ENCODE measurements at places on chromosomes 5 and 9.

- no peak for DNase-seq
Measured at GRCh38 chr5:32038523-32038922, 135.6 kb downstream of the GOLPH3 start.

DNA sequence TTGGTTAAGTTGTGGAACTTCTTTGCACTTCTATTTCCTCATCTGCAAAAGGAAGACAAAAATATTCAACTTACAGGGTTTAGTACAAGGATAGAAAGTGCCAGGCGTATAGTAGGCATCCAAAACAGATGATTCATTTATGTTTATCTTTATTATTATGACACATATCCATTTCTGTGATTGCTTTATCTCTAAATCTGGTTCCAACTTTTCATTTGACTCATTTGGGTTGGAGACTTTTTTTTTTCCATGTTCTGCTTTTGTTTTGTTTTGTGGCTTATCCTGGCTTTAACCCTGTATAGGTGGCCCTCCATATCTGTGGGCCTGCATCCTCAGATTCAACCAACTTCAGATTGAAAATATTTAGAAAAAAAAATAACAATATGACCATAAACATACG lies 186.7 kb upstream of the SLC24A2 start:
- no peak for DNase-seq

DNA sequence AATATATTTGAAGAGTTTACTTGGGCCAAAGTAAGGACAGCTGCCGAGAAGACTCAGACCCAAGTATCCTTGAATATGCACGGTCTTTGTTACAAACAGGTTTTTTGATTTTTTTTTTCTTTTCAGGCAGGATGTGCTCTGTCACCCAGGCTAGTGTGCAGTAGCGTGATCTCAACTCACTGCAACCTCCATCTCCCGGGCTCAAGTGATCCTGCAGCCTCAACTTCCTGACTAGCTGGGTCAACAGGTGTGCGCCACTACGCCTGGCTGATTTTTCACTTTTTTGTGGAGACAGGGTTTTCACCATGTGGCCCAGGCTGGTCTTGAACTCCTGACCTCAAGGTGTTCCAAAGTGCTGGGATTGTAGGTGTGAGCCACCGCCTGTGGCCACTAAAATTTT lies 27.4 kb downstream of the JMY start:
- no peak for DNase-seq

GRCh38 chr5:155665361-155665760 lies 651.8 kb downstream of the KIF4B start:
- DNase-seq: no peak

DNA sequence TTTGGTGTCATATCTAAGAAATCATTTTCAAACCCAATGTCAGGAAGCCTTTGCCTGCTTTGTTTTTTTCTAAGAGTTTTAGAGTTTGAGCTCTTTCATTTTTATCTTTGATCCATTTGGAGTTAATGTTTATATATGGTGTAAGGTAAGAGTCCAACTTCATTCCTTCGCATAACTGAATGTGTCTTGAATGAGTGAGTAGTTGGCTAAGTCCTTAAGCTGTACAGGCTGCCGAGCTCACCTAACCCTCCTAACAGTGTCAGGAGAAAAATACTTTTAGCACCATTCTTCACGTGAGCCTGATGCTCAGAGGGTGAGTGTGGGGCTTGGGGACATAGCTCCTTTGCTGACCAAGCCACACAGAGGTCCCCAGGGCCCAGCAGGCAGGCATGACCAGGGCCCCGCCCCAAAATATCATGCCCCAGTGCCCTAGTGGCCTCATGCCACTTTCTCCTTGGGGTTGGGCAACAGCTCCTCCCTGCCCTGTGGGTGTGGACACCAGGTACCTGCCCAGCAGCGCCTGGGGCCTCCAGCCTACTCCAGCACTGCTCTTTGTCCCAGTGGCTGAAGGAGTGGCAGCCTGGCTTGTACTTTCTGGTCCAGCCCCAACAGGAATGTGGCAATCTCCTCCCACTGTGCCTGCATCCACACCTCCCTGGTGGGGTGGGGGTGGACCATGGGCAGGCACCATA lies 17.2 kb downstream of the PPARGC1B start:
- no peak for DNase-seq

- DNase-seq: no peak
Measured at GRCh38 chr5:16536246-16536645, 70.6 kb upstream of the ZNF622 start.

GRCh38 chr5:6491196-6491918 lies 42.7 kb downstream of the UBE2QL1 start:
- DNase-seq: no peak
